ENCODE measurements at places on chromosomes 7 and 10.

DNA sequence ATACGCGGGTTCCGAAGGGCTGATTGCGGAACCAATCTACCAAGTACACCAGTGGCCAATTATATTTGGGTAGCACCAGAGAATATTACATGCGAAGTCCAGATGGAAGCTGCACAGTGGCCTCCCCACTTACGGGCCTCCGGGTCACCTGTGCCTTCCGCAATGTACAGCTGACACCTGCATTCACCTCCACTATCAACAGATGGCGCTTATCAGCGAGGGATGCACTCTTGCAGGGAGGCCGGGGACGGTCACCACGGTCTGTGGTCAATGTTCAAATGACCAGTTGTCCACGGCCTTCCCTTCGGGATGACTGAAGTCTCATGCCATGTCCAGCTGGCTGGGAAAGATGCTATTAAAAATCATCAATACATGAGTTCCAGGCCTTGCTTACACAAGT, 47.6 kb downstream of the SLIT1 start:
- no peak for DNase-seq

GRCh38 chr10:91590904-91591796, 41.7 kb downstream of the PPP1R3C start:
- DNase-seq = no peak

GRCh38 chr10:14826076-14826829, 11.6 kb downstream of the CDNF start:
- DNase-seq = no peak

DNA sequence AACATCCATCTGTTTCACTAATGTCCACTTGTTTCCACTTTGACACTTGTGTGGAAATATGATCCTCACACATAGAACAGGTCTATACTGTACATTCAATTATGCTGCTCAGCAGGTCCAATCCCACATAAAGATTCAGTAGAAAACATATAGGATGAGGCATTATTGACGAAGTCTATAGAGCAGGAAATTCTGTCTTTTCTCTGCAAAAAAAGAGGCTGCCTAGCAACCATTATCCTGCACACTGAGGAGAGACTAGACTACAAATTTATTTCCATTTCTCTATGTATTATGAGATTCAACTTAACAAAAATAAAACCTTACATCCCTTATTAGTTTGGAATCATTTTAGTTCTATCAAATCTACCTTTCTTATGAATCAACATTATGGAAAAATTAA, 204.6 kb upstream of the POM121L12 start:
- no peak for DNase-seq

DNA sequence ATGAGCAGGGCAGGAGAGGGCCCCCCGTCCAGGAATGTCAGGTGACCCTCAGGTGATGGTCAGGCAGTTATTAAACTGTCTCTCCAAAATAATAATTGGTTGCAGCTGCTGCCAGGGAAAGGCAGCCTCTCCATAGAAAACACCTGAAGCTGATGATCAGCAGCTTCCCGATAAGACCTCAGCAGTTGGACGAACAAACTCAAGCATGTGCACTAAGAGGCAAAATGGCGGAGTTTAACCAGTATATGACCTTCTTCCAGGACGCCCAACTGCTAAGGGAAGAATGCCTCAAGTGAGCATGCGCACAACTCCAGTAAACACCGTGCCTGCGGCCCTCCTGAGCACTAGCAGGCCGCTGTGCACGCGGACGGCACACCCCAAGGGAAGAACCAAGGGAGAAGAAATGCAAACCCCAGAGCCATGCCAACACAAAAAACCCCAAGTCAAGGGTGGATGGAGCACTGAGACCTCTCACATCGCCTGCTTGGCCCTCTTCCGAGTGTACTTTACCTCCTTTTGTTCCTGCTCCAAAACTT, 38.9 kb upstream of the ADARB2 start:
- DNase-seq = no peak

DNA sequence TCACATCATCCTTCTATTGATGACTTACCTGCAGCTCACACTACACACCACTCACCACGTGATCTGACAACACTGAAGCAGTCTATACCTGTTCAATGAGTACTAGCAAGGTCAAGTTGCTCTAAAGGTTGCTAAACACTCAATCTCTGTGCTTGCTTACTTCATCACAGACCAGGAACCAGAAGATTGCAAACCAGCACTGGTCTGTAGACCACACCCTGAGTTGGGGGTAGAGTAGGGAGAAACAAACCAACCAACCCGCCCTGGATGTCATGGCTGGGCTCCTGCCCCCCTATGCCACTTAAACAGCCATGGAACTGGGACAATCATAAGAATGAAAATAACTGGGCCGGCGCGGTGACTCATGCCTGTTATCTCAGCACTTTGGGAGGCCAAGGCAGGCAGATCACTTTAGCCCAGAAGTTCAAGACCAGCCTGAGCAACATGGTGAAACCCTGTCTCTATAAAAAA, 19.6 kb downstream of the DLG5 start:
- DNase-seq = no peak

GRCh38 chr7:157574120-157574825, 237.5 kb downstream of the DNAJB6 start:
- DNase-seq = no peak

GRCh38 chr7:32957326-32958045, at the start of gene FKBP9:
Gene FKBP9 (plus strand): TSS chr7:32957440. CDS start chr7:32957574, 134 bp downstream.
- no peak for DNase-seq

GRCh38 chr10:26863351-26864076, 2.8 kb upstream of the ABI1 start:
- DNase-seq = no peak

DNA sequence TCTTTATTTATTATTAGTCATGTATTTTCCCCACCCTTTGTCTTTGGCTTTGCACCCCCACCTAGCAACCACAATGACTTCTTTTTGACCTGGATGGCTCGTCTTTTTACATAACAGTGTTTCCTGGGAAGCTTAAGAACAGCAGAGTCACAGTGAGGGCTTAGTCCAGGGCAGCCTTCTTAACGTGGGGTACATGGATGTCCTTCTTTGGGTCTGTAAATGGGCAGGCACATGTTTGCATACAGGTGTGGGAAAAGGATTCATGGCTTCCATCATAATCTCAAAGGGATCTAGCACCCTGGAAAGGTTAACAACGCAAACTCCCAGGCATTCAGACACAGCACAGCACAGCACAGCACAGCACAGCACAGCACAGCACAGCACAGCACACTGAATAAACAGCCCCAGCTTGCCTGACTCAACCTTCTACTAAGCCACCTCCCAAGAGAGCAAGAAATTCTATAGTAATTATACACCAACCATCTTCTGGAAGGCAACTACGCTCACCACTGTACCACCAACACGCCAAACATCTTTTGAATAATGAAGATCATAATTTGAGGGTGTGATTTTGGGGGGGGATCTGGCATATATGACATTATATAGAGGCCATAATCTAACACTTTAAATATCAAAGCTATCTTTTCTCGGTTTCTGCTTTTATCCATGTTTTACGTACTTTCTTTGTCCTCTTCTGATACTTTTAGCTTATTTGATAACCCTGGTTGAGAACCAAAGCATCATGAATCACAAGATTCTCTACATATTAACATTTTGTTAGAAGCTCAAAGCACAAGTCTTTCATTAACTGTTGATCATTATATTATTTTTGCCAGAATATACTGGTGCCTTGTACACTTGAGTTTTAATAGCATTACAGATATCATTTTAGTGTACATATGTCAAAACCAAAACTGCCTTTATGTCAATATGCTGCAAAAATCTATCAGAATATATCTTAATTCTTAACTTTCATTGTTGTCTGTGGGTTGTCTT, 177.2 kb upstream of the KLF14 start:
- no peak for DNase-seq

GRCh38 chr7:127741764-127742375, 89.9 kb downstream of the SND1 start:
- no peak for DNase-seq

DNA sequence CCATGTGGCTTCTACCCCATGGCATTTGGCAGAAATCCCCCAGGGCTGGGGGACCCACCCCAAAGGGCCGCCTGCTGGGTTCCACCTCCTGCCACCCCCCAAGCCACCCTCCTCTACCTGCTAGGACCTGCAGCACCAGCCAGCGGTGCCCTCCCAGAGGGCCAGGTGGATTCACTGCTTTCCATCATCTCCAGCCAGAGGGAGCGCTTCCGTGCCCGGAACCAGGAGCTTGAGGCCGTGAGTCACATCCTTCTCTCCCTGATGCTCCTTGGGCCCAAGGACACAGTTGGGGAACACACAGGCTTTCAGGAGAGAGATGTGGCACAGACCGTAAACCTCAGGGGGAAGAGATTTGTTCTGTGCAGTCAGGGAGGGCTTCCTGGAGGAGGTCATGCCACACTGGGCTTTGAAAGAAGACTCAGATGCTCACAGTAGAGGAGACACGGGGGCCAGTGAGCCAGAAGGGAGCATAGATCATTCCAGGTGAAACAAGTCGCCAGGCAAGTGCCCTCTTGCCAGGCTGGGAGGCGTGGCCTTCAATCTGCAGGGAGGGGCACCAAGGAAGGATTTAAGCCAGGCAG, 11.5 kb upstream of the SH2B2 start:
- no peak for DNase-seq

DNA sequence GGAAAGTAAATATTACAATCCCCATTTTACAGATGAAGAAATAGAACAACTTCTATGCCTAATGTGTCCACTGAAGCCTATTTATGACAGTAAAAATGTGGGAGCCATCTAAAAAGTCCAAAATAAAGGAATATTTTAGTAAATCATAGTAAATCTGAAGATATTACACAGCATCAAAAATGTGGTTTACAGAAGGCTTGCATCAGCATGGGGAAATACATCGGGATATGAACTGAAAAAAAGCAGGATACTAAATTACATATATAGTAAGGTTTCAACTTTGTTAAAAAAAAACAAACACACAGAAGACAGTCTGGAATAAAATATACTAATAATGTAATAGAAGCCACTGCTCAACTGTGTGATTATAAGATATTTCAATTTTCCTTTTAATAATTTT, 20.8 kb downstream of the CPA1 start:
- DNase-seq = no peak

GRCh38 chr7:22373388-22373787, 16.4 kb upstream of the RAPGEF5 start:
- no peak for DNase-seq

- DNase-seq = peak; percentile 43
Observed at GRCh38 chr10:43816351-43817321, 168.0 kb upstream of the ZNF32 start.
